ENCODE measurements at places on chromosomes 4 and X.

DNA sequence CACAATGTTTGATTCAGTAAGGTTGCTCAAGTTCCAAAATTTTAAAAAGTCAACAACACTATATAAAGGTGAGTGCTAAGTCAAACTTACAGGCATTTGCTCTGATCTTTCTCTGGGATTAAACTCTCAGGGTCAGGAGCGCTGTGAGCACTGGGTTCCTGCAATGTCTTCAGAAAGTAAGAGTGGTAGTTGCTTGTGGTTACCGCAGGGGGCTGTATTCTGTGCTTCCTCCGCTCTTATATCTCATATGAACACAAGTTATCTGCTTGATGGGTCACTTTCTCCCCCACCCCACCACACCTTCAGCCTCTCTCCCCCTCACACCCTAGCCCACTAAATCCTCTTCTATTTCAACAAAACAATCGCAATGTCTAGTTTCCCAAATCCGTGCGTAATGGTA lies 116.4 kb upstream of the IGSF1 start:
- ATAC-seq: no peak

DNA sequence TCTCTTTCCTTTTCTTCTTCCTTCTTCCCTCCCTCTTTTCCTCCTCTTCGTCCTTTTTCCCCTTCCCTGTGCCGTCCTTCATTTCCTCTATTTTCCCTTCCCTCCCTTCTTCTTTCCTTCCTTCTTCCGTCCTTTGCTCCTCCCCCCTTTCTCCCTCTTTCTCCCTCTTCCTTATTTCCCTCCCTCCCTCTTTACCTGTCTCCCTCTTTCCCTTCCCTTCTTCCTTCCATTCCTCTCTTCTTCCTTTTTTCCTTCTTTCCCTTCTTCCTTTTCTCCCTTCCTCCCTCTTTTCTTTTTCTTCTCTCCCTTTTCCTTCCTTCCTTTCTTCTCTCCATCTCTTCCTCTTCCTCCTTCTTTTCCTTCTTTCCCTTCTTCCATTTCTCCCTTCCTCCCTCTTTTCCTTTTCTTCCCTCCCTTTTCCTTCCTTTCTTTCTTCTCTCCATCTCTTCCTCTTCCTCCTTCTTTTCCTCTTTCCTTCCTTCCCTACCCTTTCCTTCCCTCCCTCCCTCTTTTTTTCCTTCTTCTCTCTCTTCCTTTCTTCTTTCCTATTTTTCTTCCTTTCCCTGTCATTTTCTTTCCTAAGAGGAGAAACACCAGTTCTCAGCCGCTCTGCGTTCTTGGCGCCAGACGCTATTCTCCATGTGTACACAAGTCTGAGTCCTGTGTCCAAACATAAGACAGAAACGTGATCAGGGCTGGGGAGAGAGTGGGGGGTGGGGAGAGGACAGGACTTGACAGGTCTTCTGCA lies 597.1 kb downstream of the MID1IP1 start:
- ATAC-seq: no peak

DNA sequence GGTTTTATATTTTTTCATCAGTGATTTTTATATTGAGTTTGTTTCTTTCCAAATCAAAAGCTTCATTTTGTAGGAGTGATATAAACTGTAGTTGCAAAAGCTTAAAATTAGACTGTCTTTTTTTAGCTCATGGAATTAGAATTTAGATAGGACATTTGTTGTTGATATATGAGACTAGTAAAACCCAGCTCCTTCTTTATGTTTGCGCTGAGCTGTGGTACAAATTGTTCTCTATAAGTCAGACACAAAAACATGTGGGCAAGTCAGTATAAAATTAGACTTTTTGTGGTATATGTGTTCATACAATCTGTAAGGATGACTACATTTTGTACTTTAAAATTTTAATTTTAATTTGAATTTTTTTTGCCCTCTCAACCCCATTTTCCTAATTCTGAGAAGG lies 18.3 kb downstream of the FHIP1A start:
- no peak for ATAC-seq

DNA sequence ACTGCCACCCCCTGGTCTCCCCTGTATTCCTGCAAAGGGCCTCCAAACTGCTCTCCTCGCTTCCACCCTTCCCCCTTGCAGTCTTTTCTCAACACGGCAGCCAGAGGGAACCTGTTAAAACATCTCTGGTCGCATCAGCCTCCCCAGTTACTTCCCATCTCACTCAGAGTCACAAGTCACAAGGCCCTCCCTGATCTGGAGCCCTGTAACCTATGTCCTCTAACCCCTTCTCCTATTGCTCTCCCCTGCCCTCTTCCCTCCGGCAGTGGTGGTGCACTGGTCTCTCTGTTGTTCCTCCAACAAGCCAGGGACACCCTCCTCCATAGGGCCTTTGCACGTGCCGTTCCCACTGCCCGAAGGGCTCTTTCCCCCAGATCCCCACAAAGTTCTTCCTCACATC lies 73.2 kb downstream of the SH3KBP1 start:
- ATAC-seq: no peak

DNA sequence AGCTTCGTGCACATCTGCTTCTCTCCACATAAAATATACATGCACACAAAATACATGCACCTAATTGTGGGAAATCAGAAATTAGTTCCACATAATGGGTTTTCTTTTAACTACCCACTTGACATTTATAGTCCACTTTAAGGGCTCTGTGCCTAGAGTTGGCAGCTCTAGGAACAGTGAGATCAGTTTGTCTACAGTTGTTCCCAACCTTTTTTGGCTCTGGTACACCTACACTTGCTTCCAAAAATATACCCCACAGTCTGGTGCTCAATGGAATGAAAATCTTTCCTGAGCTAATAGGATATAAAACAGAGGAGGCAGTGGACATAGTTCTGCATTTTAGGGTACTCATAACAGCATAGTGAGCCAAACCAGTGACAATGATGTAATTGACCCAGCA lies 36.1 kb downstream of the HDAC8 start:
- no peak for ATAC-seq

DNA sequence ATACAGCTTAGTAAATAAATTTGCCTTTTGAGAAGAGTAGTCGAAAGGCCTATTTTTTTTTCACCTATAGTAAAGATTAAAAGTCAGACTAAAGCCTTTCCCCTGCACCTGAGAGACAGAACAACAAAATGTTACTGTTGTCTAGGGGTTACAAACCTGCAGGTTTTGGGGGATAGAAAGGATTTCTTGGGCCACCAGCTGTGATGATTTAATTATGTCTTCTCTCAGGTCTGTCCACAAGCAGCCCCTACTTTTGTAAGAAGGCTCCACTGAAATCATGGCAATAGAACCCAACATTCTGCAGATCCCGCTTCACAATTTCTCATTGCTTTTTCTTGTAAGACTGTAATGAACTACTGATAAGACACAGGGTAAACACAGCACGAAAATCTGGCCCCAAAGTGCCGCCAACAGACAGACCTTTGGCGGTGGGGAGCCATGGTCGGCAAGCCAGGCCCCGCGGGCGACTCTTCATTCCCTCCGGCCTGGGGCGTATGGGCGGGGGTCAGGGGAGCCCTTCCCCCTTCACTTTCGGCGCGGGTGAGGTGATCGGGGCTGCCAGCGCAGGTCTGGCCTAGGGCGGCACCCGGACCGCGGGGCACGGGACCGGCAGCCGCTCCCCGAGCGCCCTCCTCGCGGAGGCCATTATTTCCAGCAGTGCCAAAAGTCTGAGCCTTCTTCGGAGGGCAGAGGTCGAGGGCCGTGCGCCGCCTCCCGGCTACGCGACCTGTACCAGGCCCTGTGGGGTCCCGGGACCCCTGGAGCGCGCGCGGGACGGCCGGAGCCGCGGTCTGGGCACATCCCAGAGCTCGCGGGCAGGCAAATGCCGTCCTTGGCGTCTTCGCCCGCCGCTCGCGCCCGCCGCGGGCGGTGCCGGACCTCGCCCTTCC lies 812 bp upstream of the KDM6A start:
- peak; percentile 15 for ATAC-seq

- ATAC-seq: peak; percentile 36
Observed at GRCh38 chrX:118536687-118537461, 41.3 kb downstream of the DOCK11 start.

DNA sequence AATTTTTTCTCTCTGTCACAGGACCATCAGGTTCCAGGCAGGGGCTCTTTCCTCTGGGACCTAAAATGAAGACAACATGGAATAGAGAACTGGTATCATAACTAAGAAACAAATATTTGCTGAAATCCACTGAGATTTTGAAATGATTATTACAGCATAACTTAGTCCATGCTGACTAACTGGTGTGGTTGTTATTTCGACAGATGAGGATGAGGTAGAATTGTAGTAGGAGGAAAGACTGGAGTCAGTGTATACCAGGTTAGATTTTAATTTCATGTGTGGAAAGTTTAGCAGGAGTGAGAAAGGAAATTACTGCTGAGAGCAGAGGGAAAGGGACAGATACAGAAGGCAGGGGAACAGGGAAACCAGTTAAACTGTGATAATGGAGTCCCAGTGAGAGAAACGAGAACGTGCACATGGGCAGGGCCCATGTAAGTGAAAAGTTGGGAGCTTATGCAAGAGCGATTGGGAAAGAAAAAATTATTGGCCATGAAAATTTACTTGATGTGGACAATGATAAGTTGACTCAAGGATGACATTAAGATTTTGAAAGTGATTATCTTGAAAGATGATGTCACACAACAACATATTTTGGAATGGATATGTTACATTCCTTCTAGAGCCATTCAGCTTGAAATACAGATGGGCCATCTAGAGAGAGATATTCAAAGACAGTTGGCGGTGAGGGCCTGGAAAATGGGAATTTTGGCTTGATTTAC lies 98.7 kb upstream of the DDIT4L start:
- no peak for ATAC-seq

DNA sequence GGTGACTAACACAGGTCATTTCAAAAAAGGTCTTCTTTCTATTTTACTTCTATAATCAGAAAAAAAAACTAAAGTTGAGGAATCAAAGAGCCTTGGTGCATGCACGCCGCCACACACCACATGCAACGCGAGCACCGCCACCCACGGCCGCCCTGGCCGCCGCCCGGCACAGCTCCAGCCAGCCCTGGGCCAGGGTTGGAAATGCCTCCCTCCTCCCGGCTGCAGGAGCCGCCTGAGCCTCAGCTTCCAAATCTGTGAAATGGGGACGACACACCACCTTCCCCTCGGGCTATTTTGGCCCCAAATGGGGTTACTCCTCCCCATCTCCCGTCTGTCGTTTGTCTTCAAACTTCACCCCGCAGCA lies 39.7 kb upstream of the MAN2B2 start:
- ATAC-seq: no peak

DNA sequence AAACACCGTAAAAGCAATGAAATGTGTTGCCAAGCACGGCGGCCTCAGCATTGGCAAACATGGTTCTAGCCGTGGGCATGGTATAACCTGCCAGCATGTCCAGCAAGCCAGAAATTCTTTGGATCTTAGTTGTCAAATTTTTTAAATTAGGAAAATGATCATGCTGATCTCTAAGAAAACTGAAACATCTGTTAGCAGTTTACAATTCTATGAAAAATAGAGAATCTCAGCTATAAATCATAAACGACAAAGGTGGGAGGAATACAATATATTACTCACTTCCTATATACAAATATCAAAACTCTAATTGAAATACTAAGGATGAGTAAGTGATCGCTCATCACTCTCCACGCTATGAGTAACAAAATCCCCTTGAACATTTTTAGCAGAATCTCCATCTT lies 130.3 kb downstream of the ADGRA3 start:
- ATAC-seq: no peak

GRCh38 chr4:182881914-182882313 lies 35.3 kb downstream of the DCTD start:
- no peak for ATAC-seq

DNA sequence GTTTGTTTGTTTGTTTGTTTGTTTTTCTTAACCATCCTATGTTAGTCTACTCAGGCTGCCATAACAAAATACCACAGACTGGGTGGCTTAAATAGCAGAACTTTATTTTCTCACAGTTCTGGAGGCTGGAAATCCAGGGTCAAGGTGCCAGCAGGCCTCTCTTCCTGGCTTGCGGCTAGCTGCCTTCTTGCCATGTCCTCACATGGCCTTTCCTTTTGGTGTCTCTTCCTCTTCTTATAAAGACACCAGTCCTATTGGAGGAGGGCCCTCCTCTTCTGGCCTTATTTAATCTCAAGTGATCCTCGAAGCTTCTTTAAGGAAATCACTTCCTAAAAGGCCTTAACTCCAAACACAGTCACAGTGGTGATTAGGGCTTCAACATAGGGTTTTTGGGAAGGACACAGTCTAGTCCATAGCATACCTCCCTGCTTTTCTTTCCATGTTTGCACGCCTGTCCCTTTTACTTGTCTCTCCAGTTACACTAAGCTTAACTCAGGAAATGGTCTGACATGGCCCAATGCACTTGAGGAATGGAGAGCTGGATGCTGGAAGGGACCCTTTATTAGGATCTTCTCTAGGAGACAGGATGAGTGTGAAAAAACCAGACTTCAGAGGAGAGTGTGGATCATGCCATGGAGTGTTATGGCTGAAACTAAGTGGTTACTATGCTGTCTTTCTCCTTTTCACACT lies 36.0 kb upstream of the MGST2 start:
- no peak for ATAC-seq

DNA sequence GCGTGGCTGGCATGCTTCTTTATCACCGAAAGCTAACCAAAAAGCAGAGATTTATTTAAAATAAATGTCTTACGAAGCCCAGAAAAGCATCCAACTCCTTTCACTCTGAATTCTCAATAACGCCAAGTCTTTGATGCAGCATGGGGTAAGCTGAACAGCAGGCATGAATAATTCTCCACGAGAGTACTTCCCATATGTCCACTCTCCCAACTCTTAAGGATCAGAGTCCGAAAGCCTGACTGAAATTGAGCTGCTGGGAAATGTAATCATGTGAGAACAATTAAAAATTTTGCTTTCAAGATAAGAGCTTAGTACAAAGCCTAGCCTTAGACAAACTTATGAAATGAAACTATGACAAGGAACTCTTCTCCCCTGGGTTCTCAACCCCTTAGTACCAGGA lies 7.5 kb upstream of the SLC39A8 start:
- no peak for ATAC-seq

- ATAC-seq: peak; percentile 39
Observed at GRCh38 chr4:184825141-184825895, 450 bp downstream of the ACSL1 start.

DNA sequence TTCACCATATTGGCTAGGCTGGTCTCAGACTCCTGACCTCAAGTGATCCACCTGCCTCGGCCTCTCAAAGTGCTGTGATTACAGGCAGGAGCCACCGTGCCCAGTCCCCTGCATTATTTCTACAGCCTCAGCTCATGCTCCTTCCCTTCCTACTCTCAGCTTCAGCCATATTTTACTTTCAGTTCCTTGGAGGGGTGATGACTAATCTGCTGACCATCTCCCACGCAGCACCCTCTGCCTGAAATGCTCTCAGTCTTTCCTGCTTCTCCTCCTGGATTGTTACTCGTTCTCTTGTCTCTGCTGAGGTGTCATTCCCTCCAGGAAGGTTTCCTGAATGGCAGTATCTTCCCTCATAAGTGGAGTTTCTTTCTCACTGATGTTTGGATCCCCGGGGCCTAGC lies 63.3 kb downstream of the MOSPD2 start:
- no peak for ATAC-seq
